ENCODE measurements at places on chromosomes 5 and 9.

DNA sequence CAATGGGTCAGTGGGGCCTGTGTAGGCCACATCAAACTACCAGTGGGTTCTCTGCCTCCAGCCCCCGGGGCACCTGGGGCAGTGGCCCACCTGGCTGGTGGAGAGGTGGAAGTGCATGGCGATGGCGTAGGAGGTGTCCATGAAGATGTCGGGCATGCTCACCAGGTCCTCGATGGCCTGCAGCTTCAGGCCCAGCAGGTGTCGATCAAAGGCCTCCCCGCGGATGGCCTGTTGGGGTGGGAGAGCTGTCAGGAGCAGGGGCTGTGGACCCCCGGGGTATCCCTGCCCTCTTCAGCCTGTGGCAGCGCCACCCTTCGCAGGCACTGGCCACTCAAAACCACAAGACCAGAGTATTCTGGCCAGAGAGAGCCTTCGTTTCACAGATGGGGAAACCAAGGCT, 14.7 kb downstream of the CRAT start:
- no peak for DNase-seq

- DNase-seq, result peak; percentile 46
Measured at GRCh38 chr5:150172145-150172544, 5.6 kb downstream of the CDX1 start.

- peak; percentile 29 for DNase-seq
Measured at GRCh38 chr9:27528076-27528885, 1.3 kb downstream of the MOB3B start.

DNA sequence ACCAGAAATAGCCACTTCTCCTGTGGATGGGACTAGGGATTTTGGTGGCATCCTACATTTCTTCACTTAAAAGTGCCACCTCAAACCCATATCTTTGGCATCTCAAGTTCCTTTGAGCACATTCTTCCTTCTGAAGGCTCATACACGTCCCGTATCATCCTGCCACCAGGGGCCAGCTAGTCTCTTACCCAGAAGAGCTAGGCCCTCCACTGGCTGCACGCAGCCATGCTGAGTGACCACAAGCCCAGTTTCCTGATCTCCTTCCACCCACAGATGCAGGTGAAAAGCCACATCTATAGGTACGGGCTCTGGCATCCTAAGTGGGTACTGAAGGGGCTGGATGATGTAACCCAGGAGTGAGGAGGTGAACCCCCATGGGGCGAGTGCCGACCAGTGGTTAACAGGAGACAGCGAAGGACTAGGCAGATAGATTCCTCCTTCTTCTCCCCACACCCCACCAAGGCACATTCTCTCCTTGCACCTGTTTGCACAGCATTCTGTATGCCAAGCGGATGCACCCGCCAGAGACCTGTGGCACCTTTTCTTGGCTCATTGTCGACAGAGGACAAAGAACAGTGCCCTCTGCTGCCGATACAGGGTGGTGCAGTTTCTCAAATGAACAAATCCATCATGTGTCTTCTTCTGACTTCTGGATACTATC, 14.4 kb upstream of the SCGB3A1 start:
- DNase-seq, result peak; percentile 44

DNA sequence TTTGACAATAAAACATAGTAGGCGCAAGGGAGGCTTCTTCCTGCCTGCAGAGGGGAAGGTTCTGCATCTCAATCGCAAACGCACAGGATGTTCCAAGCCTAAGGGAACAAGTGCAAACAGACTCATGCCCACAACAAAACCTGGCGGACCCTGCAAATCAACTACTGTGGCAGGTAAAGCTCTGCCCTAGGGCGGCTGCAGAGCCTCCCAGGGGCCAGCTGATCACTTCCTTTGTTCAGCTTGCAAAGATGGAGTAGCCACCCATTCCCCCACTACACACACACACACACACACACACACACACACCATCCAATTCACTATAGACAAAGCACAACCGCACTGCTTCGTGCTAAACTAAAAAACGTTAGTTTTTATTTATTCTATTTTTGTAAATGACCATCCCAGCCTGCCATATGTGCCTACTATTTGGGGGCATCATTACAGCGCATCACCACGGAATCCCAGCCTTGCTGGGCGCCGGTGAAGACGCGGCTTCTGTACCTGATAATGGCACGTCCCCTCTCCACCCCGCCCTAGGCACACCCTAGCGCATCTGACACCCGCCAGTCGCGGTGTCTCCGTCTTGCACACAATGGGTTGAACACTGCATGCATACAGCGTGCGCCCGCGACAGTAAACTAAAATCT, 57.6 kb downstream of the DPYSL3 start:
- no peak for DNase-seq

GRCh38 chr5:137613554-137614265, 114.6 kb upstream of the SPOCK1 start:
- DNase-seq, result peak; percentile 19

- no peak for DNase-seq
Measured at GRCh38 chr5:136590581-136590980, 225.2 kb upstream of the TRPC7 start.

GRCh38 chr9:83574482-83574881, 36.3 kb upstream of the FRMD3 start:
- no peak for DNase-seq

- peak; percentile 47 for DNase-seq
Measured at GRCh38 chr5:16932401-16932800, 3.7 kb downstream of the MYO10 start.

GRCh38 chr9:110257097-110257841, 962 bp upstream of the TXN start:
- peak; percentile 15 for DNase-seq

- DNase-seq, result peak; percentile 97
Measured at GRCh38 chr5:168404365-168404764, 81.9 kb upstream of the RARS1 start.

DNA sequence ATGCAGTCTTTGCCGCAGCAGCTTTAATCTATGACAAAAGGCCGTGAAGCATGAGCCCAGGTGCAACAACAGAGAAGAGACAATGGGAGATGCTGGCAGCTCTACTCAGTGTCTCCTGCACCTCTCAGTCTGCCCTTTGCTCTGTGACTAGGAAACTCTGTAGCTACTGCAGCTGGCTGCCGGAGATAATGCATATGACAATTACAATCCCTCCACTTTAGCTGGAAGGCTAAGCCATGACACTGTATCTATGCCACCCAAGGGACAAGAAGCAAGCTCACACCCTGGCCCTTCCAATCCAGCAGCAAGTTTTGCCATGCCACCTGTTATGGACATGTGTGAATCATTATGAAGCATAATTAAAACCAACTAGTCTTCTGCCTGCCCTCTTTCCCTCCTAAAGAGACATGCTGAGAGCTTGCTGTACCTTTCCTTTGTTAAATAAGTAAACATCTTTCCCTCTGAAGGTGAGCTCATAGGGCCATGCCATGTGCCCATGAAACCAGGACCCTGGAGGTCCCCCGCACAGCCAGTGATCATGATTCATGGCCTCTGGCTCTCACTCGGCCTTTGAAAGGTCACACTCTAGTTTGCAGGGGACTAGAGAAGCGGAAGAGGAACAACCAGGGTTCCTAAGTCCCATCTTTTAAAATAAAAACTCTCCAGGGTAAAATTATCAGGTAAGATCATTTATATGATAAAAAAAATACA, 219.4 kb downstream of the SPOCK1 start:
- DNase-seq, result no peak

- peak; percentile 88 for DNase-seq
Measured at GRCh38 chr9:33139421-33140228, 27.5 kb downstream of the B4GALT1 start.

- no peak for DNase-seq
Measured at GRCh38 chr5:109945097-109945678, 255.5 kb downstream of the MAN2A1 start.

- DNase-seq, result no peak
Measured at GRCh38 chr9:129394061-129394885, 216.2 kb upstream of the IER5L start.

DNA sequence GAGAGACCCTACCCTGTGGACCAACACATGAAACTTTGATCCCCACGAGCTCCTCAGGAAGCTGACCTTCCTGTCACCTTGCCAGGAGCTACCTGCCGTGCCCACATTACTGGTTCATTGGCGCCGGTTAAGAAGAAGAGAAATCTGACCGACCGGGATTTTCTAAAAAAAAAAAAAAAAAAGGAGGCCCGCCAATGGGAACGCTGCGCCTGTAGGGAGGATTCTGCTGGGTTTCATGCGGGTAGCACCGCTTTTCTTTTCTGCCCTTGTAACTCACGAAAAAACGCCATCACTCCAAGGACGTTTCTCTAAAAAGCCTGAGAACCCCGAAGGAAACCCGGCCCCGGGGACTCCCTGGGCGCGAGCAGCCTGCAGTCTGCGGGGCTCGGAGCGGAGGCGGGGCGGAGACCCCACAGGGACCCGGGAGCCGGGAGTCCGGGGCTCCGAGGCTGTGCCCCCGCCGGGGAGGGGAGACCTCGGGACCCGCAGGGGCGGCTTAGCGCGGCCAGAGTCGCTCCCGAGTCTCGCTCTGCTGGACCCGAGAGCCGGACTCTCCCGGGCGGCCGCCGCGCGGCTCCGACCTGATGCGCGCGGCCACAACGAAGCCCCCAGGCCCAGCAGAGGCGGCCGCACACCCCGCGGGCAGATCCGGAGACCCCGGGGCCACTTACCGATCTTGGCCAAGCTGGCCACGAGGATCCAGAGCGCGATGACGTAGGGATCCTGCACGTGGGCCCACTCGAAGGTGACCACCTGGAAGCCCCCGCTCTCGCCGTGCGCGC, 617 bp downstream of the SLC9A3 start:
- no peak for DNase-seq

DNA sequence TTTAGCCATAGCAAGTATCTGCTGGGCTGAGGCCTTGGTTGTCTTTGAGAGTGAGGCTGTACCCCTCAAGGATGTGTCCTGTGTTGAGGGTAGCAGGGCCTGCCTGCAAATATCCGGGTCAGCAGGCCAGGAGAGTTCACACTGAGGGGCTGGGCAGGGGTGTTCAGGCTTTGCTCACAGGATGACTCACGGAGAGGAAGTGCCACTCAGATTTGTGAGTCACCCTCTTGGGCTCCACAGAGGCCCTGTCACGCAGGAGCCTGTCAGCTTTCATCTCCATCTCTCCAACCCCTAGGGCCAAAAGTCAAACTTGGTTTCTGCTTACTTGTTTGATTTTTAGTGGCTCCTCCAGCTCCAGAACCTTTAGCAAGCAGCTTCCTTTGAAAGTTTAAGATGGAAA, 211.5 kb downstream of the SEC61B start:
- DNase-seq, result peak; percentile 98

GRCh38 chr5:38469707-38470267, 86.7 kb downstream of the LIFR start:
- DNase-seq, result no peak

- no peak for DNase-seq
Measured at GRCh38 chr5:144248015-144248414, 77.3 kb downstream of the KCTD16 start.

- DNase-seq, result peak; percentile 83
Measured at GRCh38 chr5:38765399-38765861, 80.4 kb upstream of the OSMR start.

GRCh38 chr5:134135091-134135655, 20.7 kb downstream of the TCF7 start:
- no peak for DNase-seq

Measured in EH (cell line).